RKO (cell line): ENCODE measurements at places on chromosomes 4 and X.
A peak's percentile ranks its signal among the peaks of the same experiment; 100 is the strongest.

- no peak for DNase-seq
Observed at GRCh38 chrX:18649498-18649951, 22.4 kb downstream of the RS1 start.

GRCh38 chrX:7347465-7347864, 199.5 kb upstream of the PUDP start:
- DNase-seq: no peak

DNA sequence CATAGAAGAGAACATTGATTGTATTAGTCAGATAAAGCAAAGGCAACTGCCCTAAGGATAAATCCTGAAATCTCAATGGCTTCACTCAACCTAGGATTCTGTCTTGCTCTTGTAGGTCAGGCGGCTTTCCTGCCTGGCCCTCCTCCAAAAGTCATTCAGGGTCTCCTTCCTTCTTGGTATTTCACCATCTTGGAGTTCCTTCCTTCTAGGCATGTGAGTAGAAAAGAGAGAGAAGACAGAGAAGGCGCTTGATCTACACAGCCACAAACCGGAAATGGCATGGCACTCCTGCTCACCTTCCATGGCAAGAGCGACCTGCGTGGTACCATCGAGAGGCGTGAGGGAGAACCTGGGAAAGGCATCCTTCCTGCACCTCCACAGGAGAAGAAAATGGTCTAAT, 45.3 kb upstream of the HELT start:
- no peak for DNase-seq

DNA sequence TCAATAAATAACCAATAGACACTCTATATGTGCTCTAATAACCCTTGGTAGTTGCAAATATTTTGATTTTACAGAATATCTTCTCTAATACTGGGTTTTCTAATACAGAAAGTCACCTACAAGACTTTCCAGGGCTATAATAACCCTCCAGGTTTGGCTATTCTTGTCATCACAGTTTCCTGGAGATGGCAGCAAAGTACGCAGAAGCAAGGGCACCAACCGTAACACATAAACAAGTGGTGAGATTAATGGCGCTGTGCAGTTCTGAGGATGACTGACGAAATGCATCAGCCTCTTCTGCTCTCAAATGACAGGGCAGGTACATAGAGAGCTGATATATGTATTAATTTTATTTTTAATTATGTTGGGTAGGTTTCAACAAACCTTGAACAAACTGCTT, 122.4 kb downstream of the C4orf33 start:
- DNase-seq: no peak

DNA sequence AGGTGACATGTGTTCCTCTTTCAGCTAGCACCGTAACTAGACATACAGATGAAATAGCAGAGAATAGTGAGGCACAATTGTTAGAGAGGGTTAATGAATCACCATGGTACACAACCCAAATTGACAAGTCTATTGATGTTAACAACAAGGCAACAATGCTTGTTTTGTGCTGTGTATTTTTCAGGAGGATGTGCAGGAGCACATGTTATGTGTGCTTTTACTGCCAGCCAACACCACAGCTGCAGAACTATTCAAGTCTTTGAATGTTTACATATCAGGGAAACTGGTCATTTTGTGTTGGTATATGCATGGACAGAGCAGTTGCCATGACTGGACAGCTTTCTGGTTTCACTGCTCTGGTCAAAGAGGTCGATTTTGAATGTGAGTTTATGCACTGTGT, 32.8 kb downstream of the STBD1 start:
- DNase-seq: no peak

DNA sequence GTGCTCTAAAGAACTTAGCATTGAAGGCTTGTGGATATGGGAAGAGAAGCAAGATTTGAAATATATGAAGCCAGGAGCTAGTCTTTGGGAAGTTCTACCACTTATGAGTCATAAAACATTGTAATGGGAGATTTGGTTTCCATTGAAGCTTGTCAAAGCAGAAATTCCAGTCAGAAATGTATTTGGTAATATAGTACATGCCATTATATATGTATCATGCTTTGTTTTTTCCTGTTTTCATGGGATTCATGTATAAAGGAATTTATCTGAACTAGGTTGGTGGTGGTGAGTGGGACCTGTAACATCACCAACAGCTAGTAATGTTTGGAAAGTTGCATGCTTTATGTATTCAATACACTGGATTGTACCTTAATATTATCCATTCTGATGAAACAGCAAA, 14.6 kb upstream of the DCAF8L2 start:
- DNase-seq: no peak

DNA sequence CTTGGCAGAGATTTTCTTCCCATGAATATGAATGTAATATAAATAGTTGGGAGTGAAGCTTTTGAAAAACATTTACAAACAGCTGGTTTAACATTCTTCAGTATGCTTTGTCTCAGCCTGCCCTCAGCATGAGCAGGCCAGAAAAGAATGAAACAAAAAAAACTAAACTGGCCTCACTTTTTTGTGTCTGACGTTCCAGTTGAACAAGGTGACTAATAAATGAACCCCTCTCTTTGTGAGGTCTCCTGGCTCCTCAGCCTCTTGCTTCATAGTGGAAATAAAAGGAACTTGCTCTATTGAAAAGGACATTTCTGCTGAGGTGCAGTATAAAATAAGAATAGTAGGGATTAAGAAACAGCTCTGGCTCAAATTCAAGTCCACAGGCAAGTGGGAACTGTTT, 9.4 kb downstream of the CHST7 start:
- no peak for DNase-seq

DNA sequence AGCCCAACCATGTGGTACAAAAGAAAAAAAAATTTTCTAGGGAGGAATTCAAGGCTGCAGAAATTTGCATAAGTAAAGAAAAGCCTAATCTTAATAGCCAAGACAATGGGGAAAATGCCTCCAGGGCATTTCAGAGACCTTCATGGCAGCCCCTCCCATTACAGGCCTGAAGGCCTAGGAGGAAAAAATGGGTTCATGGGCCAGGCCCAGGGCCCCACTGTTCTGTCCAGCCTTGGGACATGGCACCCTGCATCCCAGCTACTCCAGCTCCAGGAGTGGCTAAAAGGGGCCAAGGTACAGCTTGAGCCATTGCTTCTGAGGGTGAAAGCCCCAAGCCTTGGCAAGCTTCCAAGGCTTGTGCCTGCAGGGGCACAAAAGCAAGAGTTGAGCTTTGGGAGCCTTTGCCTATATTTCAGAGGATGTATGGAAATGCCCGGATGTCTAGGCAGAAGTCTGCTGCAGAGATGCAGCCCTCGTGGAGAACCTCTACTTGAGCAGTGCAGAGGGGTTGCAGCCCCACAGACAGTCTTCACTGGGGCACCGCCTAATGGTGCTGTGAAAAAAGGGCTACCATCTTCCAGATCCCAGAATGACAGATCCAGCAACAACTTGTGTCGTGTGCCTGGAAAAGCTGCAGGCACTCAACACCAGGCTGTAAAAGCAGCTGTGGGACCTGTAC, 111.0 kb downstream of the ANXA10 start:
- no peak for DNase-seq

GRCh38 chr4:90799895-90800294, 672.7 kb downstream of the CCSER1 start:
- no peak for DNase-seq

- DNase-seq: no peak
Observed at GRCh38 chr4:138334346-138335016, 92.3 kb upstream of the SLC7A11 start.

DNA sequence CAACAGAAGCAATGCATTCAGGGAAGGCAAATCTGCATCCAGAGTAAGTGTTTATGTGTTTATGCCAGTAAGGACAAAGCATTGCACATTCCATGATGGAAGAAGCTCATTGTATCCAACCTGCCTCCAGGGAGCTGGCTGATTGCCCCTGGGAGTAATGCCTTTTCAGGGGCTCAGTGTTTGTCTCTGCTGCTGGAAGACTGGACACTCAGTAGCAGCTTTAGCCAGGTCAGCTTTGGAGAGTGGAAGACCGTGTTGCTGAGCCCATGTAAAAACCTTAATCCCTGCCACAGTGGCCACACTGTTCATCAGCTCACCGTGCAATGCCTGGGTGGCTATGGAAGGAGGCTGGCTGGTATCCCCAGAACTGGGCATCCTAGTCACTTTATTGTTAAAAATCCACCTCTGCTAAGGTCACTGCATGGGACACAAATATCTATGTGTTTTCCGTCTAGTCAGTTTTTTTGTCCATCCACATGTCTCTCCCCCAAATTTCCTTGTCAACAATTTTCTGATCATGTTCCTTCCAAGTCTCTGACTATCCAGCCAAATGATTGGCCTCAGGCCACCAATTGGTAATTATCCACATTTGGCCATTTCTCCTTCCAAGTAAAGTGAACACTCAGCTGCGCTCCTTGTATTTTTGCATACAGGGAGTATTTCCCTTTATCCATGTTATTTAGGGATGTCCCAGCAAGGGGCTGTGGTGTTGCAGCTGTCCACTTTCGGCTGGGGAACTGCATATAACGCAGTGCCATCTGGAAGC, 2044.5 kb upstream of the AGA start:
- DNase-seq: no peak

GRCh38 chr4:103415801-103416200, 217.7 kb upstream of the CENPE start:
- DNase-seq: no peak

GRCh38 chr4:186812592-186812991, 88.9 kb upstream of the FAT1 start:
- no peak for DNase-seq

DNA sequence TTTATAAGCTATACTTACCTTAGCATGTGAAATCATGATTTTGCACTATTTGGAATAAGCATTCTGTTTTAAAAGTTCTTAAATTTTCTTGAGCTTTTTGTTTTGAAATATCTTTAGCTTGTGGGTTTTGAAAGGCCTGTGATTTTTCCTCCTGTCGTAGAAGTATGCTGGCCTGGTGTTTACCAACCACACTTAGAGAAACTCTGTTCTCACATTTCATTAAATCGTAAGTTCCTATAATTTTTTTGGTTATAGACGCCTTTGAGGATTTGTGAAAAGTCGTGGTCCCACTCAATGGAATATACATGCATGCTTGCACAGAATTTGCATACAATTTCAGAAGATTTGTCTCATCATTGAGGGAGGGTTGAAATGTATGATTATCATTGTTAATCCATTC, 63.6 kb downstream of the PDLIM5 start:
- no peak for DNase-seq

GRCh38 chrX:581720-582298, 48.8 kb upstream of the SHOX start:
- DNase-seq: peak; percentile 67

DNA sequence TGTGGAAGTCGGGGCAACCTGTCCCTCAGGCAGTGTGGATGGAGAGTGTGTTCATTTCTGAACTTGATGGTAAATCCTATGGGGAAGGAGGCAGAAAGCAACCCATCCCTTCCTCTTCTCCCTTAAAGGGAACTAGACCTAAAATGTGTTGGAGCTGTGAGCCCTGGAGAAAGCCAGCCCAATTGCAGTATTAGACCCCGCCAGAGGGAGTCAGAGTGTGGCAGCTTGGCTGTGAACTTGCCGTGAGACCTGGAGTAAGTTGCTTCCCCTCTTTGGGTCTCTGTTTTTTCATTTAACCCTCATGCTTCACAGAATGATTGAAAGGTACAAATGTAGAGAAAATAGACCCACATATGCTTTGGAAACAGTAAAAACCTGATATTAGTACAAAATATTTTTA, 108.7 kb upstream of the PAK3 start:
- DNase-seq: no peak
